ENCODE measurements at places on chromosomes 12 and 14.

GRCh38 chr14:36258241-36258640, 62.2 kb downstream of the MBIP start:
- DNase-seq, result no peak

DNA sequence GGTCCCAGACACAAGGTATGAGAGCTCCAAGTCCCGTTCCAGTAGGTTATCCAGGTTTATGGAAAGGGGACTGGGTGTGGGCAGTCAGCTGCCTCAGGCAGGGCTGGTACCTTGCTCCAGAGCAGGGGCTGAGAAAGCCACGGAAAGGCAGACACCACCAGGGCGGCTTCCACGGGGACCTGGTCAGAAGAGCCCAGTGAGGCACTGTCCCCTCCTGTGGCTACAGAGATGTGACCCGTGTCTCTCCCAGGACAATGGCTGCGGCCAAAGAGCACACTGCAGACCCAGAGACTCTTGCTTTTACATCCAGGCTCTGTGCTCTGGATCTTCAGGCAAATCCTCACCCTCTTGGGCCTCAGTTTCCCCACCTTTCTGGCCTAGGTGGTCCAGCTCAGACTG, 8.8 kb downstream of the SERPINA4 start:
- DNase-seq, result no peak

- DNase-seq, result peak; percentile 89
Measured at GRCh38 chr14:76955575-76956315, 72.8 kb downstream of the IRF2BPL start.

DNA sequence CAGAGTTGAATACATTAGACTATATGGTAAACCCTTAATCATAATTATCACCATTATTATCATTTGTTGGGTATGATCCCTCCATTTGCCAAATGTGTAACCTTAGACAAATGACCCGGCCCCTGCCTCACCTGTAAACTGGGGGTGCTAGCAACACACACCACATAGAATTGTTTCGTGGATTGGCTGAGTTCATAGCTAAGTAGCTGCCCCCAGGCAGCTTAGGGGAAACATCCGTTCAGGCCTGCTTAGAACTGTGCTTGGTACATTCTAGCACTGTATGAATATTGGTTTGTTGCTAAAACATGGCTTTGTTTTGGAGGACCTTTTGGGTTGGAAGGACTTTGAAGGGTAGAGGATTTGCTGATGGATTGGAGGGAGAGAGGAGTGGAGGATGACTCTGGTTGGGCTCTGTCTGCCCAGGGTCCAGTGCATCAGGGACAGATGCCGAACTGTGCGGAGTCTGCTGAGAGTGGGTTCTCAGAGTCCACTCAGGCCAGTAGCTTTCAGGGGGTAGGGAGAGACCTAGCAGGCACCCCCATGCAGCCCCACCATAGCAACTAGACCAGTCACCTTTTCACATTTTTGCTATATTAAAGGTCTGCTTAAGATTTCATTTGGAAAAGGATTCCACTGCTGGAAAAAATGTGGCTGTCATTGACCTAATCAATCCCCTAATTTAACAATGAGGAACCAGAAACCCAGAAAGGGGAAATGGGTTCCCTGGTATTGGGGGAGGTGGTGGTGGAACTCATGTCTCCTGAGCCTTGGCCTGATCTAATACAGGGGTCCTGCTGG, 2.2 kb downstream of the RIN3 start:
- DNase-seq, result no peak

- DNase-seq, result no peak
Measured at GRCh38 chr12:70049596-70050360, 193.5 kb upstream of the CNOT2 start.

GRCh38 chr12:9379023-9379742, 171.0 kb upstream of the PZP start:
- DNase-seq, result no peak

GRCh38 chr12:121634836-121635235, 8.5 kb downstream of the ORAI1 start:
- DNase-seq, result no peak

DNA sequence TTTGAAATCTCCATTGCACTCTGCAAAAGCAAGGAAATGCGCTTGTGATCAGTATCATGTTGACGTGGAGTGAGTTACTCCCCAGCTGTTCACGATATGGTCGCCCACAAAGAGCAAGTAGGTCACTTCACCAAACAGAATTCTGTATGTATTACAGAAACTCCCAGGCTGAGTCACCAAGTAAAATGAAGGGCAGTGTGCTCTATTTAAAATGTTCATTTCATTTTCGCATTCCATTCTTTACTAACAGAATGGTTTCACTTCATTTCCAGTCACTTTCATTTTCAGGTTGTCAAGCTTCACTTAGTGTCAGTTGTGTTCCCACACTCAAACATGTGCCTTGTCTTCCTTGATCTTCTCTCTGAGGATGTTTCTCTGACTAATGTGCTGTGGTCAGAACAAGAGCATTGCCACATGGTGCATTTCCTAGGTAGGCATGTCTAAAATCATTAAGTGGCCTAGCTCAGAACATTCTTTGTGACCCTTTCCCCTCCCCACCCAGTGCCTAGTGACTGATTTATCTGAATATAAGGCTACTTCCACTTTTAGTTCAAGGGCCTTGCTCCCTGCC, 391.2 kb downstream of the RAD51B start:
- DNase-seq, result peak; percentile 53

DNA sequence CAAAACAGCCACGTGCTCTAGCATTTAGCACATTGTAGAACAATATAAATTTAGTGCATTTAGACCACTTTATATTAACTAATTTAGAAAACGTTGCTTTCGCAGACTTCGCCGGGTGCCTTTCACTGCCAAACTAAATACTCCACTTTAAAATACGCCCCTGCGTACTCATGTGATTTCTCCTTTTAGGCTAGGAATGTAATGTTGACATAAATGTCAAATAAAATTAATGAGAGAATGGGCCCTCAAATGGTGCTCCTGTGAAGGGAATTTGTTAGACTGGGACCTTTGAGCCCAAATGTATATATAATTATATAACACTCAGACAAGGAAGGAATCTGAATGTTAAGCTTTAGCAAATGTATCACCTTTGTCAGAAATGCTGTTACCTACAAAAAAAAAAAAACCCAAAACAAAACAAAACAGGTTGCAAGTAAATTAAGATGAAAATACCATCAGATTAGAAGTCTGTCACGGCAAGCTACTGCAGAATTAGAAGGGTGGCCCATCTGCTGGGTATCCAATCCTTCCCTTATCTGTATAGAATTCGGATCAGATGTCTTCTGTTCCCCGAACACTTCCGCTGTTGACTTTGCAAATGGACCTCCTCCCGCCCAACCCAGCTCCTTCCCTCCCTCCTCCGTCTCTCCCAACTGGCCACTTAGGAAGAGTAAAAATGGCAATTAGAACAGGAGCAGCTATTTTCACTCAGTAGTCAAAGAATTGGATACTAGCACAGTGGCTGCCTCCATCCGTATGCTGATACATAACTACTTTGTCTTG, 159.3 kb upstream of the FOXN3 start:
- no peak for DNase-seq

GRCh38 chr14:97107080-97107479, 309.9 kb downstream of the VRK1 start:
- DNase-seq, result no peak

- DNase-seq, result no peak
Measured at GRCh38 chr14:64732536-64733120, 28.4 kb downstream of the PLEKHG3 start.

DNA sequence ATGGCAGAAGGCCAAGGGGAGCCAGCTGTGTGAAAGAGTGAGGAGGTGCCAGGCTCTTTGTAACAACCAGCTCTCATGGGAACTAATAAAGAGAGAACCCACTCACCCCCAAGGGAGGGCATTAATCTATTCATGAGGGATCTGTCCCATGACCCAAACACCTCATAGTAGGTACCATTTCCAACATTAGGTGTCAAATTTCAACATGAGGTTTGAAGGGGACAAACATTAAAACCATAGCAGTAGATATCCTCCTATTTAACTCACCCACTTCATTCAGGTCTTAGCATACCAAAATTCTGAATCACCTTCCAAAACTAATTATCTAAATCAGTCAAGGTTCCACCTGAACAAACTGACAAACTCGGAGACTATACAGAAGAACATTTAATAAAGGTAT, 75.3 kb downstream of the PPFIA2 start:
- no peak for DNase-seq

GRCh38 chr14:75558440-75558839, 20.0 kb upstream of the FLVCR2 start:
- no peak for DNase-seq

GRCh38 chr14:35117112-35117511, 4.7 kb downstream of the PPP2R3C start:
- DNase-seq, result no peak

DNA sequence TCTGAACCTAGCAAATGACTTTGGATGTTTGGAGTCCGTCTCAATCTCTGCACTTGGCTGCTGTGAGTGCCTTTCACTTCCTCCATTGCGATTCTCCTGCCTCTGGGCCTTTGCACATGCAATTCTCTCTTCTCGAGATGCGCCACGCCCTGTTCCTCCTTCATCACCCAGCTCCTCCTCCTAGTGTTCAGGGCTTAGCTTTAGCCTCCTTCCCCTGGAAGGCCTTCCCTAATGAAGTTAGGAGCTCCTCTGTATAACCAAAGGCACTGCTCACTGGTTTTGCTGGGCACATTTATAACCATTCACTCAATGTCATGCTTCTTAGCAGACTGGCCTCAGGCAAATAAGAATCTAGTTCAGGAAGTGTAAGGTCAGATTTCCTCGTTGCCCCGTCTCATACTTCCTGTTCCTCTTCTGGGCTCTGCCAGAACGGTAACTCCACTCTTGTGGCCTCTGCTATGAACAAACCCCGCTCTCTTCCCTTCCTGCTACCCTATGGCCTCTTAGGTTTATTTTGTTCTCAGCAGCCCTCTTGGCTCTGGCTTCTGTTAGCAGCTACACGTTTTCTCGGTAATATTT, 171.4 kb downstream of the CRADD start:
- DNase-seq, result peak; percentile 80

GRCh38 chr12:68325966-68326365, 6.2 kb downstream of the MDM1 start:
- DNase-seq, result no peak

DNA sequence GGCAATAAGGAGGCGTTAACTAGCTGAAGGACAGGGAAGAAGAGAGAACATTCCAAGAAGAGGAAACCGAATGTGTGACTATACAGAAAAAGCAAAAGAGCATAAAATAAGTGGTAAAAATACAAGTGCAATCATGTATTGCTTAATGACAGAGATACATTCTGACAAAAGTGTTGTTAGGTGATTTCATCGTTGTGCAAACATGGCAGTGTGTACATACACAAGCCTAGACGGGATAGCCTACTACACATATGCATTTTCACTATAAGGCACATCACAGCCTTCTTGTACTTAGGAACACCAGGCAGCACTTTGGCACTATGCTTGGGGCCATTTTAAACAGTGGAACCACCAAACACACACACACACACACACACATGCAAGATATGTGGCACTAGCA, 299.3 kb downstream of the BCAT1 start:
- no peak for DNase-seq

- DNase-seq, result no peak
Measured at GRCh38 chr14:92635896-92636295, 112.5 kb downstream of the LGMN start.

Data from KBM-7 (cell line).